ENCODE measurements at places on chromosomes 16 and 17.

DNA sequence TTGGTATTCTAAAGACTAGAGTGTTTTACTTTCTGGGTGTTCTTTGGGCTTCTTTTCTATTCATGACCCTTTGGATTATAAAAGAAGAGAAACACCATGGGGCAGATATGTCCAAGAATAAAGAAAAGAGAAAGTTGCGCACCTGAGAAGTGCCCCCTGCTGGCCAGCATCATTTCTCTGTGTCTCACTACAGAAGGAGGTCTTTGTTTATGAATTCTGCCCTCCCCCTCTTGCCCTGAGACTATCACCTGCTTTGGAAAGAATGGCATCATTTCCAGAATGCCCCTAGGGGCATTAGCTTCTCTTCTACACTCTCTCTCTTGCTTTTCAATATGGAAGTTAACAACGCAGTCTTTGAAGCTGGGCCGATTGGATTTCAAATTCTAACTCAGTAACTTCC lies 45.0 kb downstream of the CDH13 start:
- DNase-seq = no peak

DNA sequence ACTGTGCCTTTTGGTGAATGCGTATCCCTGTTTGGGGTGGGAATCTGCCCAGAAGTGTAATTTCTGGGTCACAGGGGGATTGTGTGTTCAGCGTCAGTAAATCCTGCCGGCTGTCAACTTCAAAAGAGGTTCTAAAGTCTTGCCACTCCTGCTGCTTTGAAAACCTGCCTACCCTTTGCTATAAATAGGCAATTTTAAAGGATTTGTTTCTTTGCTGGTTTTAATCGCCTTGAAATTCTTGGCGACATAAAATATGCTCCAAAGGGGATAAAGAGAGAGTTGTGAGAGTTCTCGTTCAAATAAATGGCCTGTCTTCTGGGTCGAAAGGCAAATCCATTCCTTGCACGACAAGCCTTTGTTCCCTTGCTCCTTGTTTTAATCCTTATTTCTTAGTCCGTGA lies 143.4 kb downstream of the IRF8 start:
- no peak for DNase-seq

DNA sequence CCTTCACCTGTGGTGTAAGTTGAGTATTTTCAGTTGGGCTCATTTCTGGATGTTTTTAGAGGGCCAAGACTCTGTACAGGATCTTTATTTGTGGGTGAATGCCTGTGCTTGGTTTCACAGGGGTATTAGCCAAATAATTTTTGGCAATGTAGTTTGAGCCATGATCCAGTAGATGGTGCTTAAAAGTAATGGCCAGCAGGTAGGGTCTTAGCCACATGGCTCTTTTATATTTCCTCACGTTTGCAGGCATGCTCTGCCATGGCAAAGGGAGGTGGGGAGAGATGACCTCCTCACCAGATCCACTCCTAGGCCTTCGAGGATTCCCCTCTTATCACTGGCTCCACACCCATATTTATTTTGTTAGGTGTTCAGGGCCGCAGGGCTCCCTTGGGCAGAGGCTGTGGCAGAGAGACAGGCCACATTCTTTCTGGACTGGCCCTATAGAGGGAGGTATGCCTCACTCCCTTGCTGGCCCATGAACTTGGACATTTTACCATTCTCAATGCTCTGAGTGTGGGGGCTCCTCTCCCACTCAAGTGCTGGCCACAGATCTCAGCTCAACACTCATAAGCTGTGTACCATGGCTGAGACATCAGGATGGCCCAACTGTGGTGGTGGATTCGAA lies 417.1 kb downstream of the XYLT1 start:
- DNase-seq = no peak

- no peak for DNase-seq
Measured at GRCh38 chr16:84544031-84544773, 39.7 kb upstream of the MEAK7 start.

DNA sequence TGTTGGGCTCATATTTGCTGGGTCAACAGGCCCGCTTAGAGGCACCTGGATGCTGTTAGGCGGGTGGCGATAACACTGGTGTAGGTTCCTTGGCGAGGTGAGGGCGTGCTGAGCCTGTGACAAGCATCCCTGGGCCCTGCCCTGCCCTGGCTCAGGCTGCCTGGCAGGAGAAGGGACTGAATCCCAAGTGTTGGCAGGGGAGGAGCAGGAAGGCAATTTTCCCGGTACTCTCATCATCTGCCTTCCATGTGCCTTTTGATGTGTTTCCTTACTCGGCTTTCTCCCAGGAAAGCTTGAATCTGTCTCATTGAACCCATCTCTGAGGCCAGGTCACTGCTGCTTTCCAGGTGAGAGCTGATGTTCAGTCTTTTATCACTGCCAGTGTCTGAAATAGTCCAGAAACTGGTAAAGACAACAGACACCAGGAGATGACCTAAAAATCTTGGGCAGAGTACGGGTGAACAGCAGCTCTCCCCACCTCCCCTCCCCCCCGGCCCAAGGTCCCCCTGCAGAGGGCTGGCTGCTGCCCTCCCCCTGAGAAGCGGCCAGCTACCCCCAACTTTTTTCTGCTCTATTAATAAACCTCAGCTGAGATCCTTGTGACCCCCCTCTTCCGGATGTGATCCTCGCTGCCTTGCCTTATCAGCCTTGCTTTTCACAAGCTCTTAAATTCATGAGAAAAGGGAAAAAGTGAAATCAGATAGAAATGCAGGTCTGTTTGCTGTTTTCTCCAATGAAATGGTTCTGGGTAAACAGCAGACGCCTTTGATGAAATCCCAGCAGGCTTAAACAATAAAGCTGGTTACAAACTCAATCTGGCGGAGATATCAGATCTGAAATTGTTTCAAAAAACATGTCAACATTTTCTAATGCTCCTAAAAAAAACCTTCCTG lies 29.0 kb downstream of the RTN4RL1 start:
- DNase-seq = no peak

Data from D721Med (cell line).